ENCODE measurements at places on chromosomes 3 and 15. TPM values are rescaled to one million over a fixed set of nuclear protein-coding genes. Genes with fewer than 3 reads are reported as not detected.

IQCF5 gene
- not detected for total RNA-seq

DNA sequence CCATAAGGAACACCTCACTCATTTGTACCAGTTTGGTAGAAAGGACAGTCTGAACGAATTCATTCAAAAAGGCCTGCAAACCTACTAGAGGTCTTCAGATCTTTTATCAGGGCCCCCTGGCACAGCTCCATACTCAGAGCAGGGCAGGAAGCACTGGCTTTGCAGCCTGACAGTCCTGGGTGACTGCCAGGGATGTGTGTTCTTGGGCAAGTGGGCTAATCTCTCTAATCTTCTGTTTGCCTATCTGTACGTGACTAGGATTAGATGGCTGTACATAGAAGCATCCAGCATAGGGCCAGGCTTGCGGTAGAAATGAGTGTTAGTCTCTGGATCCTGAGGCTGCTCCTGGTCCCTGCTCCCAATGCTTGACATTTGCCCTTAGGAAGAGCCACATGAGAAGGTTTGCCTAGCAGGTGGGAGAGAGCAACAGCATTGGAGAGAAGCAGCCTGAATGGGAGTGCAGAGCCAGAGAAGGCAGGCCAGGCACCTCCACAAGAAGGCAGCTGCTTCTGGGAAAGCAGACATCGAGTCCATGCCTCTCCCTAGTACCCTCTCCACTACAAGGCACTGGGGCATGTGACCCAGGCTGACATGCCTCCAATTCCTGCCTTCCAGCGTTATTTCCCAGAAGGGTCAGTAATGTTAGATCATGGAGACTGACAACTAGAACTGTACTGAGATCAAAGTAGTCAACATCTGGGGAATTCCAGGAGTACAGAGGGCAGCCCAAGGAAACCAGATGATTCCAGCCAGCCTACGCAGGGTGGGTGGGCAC is 1.0 kb upstream of the CXCR6 start:
- no peaks in the 10 kb centered on the region for H3K27me3 ChIP-seq
- peak; percentile 27 for DNase-seq
- peak overlapping the region; percentile 69 for H3K27ac ChIP-seq
- H3K4me3 ChIP-seq: no peak overlapping the region
- peaks cover 23% of the 10 kb centered on the region for H3K4me1 ChIP-seq
- H3K36me3 ChIP-seq: no peaks in the 10 kb centered on the region

- no peak for DNase-seq
- H3K27ac ChIP-seq: no peak overlapping the region
- H3K36me3 ChIP-seq: no peaks in the 10 kb centered on the region
- no peaks in the 10 kb centered on the region for H3K27me3 ChIP-seq
- peaks cover 33% of the 10 kb centered on the region for H3K4me1 ChIP-seq
- no peak overlapping the region for H3K4me3 ChIP-seq
Measured at GRCh38 chr3:13636874-13637273, 87.9 kb downstream of the FBLN2 start.

DNA sequence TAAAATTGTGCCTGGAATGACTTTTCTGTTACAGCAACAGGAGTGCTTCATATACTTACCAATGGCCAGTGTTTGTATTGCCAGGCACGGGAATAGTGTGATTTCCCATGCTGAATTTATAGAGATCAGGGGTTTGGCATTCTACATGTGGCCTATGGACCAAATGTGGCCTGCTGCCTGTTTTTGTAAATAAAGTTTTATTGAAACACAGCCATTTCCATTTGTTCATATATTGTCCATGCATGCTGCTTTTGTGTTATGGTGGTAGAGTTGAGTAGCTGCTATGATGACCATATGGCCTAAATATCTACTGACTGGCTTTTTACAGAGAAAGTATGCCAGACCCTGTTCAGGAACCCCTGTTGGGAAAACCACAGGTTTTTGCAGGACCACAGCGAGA is 55.6 kb downstream of the SLCO3A1 start:
- DNase-seq: no peak
- H3K36me3 ChIP-seq: no peaks in the 10 kb centered on the region
- H3K4me3 ChIP-seq: no peak overlapping the region
- no peaks in the 10 kb centered on the region for H3K27me3 ChIP-seq

DNA sequence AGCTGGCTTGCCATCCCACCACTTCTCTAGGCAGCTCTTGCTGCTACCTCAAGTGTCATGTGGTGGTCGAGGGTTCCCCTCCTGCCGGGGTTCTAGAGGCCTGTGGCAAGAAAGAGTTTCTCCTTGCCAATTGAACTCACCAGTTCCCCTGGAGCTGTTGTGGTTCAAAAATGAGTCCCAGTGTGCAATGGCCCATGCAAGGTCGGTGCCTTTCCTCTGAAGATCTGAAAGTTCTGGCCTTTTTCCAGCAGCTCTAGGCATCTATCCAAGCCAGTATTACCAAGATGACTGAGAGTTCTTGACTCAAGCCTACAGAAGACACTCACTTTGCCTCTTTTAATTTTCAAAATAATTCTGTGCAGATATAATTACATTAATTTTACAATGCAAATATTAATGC is 163.6 kb downstream of the KCNMB2 start:
- H3K27me3 ChIP-seq: no peaks in the 10 kb centered on the region
- no peak for DNase-seq
- no peaks in the 10 kb centered on the region for H3K36me3 ChIP-seq
- no peak overlapping the region for H3K27ac ChIP-seq

DNA sequence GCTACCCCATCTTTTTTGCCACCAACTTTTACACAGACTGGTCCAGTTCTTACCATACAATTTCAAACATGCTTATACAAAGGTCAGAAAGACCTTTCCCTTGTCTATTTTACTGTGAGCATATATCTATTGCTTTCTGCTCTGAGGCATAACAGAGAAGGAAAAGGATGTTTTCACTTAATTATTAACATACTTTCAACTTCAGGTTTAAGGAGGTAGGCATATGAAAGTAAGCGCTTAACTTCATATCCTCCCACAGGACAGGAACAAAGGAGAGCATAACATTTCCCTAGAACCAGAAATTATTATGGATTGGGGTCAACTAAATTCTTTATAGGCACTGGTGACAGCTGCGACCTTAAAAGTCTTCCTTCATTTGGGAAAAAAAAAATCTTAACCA is 1.1 kb downstream of the MYEF2 start:
- H3K36me3 ChIP-seq: no peaks in the 10 kb centered on the region
- peak overlapping the region; percentile 83 for H3K4me3 ChIP-seq
- no peak overlapping the region for H3K27ac ChIP-seq
